LNCaP clone FGC (cell line): ENCODE measurements at places on chromosomes 11 and 22.

- no peak for DNase-seq
Observed at GRCh38 chr22:49973018-49973961, 12.7 kb downstream of the PIM3 start.

GRCh38 chr11:37948258-37948657 lies 1350.2 kb upstream of the RAG2 start:
- DNase-seq, result no peak

DNA sequence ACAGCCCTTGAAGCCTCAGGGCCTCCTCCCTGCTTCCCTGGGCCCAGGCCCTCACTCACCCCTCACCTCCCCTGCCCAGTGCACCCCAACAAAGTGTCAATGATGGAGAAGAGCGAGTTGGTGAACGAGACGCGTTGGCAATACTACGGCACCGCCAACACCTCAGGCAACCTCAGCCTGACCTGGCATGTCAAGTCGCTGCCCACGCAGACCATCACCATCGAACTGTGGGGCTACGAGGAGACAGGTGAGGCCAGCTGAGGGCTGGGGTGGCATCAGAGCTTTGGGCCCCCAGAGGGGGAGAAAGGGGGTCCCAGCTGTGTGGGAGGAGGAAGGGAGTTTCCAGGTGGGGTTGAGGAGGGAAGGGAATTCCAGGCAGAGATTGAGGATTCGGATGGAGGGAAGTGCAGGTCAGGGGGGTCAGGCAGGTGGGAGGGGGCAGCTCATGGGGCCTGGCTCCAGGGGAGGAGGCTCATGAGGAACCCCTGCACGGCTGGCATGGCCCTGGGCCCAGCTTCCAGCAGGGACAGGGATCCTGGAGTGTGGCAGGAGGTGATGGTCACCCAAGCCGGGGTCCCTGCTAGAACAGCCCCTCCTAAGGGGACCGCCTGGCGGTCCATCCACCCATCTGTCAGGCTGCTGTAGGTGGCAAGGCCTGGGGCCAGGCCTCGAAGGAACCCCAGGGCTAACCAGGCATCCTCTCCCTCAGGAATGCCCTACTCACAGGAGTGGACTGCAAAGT lies 2.9 kb downstream of the SUSD2 start:
- no peak for DNase-seq

DNA sequence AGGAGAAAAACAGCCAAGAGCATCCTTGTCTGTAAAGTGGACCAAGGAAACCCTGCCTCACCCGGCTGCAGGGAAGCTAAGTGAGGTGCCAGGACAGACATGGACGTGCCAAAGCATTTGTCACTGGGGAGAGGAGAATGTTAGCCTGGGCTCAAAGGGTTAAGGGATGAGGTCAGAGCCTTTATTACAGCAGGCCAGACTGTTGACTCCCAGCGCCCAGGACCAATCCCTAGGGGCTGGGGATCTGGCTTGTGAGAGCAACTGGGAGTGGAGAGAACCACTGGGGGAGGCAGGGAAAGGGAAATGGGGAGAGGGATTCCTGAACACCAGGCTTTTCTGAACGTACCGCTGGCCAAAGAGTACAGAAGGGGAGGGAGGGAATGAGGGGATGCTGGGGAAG lies 2.6 kb downstream of the CHRM1 start:
- DNase-seq, result no peak

DNA sequence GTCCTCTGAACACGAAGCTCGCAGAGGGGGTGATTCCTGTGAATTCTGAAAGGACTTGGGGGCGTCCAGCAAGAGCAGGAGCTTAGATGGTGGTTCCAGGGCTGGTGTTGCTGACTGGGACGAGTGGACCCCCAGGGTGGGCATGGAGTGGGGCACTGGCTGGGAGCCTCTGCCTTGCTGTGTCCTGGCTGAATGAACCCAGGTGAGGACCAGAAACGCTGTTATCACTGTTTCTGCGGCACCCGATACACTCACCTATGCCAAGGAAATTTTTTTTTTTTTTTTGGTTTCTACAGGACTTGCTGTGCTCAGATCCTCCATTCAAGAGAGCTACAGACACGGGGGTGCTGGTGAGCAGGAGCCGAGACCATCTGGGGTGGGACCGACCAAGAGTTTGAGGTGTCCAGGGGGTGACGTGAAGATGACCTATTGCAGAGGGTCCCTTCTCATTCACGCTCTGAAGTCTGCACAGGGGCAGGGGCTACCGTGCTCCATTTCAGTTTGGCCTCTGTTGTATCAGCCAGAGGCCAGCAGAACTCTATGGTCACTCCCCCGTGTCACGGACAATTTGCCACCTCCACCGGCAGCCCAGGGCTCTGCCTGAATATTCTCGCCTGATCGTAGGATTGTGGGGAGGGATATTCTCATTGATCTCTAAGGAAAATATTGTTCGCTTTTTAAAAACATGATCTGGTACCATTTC lies 3.6 kb downstream of the SMIM38 start:
- no peak for DNase-seq

GRCh38 chr11:132464003-132464342 lies 1068.3 kb downstream of the OPCML start:
- no peak for DNase-seq

DNA sequence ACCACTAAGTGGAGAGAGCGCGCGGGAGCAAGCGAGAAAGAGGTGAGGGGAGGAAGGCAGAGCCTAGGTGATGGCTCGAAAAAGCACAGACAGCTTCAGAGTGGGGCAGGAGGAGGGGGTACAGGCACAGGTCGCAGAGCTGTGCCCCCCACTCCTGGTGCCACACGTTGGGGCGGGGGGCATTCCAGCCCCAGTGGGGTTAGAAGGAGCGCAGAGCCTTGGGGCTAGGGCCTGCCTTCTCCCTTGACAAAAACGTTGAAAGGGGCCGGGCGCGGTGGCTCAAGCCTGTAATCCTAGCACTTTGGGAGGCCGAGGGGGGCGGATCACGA lies 41.6 kb upstream of the ISX start:
- DNase-seq, result no peak

GRCh38 chr11:130476200-130476921 lies 27.9 kb downstream of the ADAMTS15 start:
- no peak for DNase-seq

DNA sequence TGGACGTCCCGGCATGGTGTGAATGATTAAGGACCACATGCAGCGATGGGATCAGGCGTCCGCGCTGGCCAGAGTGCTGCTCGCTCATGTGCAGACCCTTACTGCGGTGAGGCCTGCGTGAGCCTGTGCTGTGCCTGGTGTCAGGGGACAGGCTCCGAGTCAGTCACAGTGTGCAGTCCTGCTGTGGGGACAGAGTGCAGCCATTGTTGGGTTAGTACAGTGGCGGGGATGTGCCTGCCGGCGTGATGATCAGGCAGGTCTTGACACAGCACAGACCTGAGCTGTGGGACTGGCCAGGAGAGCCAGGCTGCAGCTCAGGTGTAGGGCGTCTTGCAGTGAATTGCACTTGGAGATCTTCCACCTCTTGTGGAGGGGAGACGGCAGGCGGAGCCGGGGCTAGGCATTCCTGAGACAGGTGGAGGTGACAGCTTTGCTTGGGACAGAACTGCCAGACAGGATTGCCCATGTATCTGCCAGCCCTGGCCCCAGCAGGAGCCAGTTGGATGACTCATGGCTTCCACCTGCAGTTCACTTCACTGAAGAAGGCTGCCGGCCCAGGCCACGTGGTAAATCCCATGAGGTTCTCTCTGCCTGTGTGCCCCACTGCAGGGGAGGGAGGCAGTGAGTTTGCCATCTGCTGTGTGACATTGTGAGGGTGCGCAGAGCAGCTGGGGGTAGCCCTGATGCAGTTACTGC lies 17.3 kb downstream of the TRMU start:
- DNase-seq, result no peak

DNA sequence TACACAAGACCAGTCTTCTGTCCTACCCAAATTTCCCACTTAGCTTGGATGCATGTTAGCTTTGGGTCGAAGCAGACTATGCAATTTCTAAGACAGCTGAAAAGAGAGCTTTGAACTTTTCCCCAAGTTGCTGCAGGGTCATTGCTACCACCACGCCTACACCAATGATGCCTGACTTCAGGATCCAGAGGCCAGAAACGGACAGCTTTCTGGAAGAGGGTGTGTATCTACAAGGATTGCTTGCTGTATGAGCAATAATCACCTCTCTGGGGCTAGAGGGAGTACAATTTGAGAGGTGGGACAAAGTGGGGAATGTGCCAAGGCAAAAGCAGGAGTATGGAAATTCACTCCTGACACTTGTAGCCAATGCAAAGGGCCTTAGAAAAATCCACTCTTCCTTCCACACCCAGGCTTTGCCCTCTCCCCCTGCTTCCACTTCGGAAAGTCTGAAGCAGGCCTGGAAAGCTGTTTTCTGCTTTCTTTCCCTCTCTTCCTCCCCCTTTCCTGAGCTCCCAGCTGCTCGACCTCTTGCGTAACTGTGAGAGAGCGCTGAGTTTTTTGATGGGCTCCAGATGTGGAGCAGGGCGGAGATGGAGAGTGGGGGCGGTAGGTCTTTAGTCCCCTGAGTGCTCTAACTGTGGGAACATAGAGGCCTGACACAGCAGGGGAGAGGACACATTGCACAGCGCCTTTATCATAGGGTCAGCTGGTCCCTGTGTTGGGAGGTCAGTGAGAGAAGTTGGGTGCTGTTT lies 2.1 kb upstream of the PHLDB1 start:
- DNase-seq, result no peak

GRCh38 chr22:35314161-35314942 lies 14.7 kb downstream of the TOM1 start:
- DNase-seq, result no peak

GRCh38 chr11:77705195-77705875 lies 67.7 kb upstream of the CLNS1A start:
- DNase-seq, result no peak

DNA sequence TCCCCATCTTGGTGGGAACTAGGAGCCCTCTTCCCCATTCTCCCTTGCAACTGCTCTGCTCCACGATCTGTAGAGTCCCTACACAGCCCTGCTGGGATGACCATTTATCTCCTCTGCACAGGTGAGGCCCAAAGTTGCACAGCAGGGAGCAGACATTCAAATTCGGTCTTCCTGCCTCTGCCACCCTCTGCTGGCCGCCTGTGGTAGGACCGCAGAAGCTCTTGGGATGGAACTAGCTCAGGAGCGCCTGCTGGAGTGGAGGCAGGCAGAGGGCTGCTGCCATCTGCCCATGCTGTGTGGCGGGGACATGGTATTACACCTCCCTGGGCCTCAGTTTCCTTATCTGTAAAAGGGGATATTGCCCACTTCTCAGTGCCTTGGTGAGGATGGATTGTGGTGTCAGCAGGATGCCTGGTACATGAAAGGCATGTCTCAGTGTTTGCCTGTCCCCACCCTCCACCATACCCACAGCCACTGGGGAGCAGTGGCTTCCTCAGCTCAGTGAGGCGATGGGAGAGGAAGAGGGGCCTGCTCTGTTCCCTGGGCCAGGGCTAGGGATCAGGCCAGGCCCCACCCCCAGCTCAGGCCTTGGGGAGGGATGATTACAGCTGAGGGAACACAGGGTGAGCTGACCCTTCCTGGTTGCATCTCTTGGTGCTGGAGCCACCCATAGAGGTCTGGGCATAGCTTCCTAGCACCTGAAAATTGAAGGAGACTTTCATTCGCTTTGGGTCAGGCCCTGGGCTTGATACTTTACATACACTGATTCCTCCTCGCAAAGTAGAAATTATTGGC lies 11.3 kb upstream of the OMP start:
- peak; percentile 54 for DNase-seq

GRCh38 chr22:49567899-49568750 lies 259.5 kb downstream of the BRD1 start:
- DNase-seq, result no peak

- no peak for DNase-seq
Observed at GRCh38 chr22:42439821-42440674, 7.8 kb upstream of the NFAM1 start.

DNA sequence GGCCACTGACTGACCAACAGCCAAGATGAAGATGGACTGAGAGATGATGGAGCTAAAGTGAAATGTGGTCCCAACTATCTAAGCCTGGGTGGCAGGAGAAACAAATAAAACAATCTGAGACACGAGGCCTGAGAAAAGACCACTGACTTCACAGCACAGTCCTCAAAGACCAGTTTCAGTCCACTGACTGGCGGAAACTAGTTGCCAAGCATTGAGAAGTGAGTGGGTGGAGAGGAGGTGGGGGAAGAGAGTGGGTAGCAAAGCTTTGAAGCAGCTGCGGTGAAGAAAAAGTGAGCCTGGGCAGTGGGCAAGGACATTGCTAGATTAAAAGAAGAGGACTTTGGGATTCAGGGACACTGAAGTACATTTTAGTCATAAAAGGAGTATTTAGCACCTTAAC lies 1.9 kb downstream of the MS4A1 start:
- no peak for DNase-seq

DNA sequence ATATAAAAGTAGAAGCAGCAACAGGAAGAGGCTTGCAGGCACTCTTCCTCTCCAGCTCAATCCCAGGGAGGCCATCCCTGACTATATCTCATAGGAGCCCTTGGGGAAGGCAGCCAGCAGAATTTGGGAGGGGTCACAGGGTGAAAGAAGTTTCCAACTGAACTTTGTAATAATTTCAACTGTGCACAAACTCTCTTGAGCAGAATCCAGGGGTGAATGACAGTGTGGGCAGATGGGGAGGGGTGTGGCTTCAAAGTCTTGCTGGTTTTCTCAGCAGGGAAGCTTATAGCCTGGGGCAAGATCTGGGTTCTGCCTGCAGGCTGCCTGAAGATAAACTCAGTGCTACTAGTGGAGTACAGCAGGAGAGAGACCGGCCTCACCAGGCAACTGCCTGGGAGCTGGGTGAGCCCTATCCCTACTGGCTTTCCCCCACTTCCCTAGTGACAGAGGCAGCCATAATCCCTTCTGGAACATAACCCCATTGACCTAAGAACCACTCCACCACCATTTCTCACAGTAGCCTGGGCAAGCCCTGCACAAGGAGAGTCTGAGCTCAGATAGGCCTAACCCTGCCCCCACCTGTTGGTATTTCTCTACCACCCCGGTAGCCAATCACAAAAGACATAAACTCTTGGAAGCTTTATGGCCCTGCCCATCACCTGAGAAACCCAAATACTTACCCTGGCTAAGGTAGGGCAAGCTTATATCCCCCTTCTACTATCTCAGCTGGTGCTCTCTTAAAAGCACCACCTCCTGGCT lies 17.8 kb upstream of the TTC12 start:
- DNase-seq, result no peak

DNA sequence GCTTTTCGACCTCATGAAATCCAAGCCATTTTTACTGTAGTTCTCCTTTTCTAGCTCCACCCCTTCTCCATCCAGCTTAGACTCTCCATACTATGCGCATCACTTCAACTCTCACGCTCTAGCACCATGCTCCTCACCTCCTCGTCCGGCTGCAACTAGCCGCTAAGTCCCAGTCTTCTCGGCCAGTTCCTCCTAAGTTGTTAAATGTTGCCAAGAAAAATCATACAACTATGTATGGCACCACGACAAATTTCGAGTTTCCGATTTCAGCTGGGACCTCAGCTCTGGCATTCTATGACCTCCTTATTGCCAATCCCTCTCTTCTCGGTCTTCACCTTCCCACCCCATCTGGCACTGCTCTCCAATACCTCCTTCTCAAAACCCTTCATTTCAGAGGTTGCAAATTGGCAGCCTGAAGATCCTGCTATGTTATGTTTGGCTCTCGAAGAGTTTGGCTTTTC lies 1.0 kb downstream of the ZNF70 start:
- DNase-seq, result no peak

DNA sequence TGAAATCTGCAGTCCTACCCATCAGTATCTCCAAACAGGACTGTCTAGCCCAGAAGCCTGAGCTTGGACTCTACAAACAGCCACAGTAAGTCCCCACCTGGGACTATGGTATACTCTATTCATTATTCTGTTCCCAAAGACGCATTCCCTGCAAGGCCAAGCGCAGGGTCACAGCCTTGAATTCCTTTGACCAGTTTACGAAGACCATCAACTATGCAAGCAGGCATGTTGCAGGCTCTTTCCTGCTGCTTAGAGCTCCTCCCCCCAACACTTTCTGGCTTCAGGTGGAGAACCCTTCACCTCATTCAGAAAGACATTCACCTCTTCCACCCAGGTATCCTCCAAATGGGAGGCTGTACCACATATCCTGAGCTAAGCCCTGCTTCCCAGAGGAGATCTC lies 62.5 kb downstream of the TIMP3 start:
- no peak for DNase-seq
